Activated CD4-positive, alpha-beta T cell treated with anti-CD3 and anti-CD28 coated beads, Interleukin-2, amount 50 U/mL, for 48 hours (primary cell): ENCODE measurements at places on chromosomes 4 and X.

- DNase-seq = no peak
Measured at GRCh38 chr4:17273047-17273446, 238.8 kb downstream of the QDPR start.

DNA sequence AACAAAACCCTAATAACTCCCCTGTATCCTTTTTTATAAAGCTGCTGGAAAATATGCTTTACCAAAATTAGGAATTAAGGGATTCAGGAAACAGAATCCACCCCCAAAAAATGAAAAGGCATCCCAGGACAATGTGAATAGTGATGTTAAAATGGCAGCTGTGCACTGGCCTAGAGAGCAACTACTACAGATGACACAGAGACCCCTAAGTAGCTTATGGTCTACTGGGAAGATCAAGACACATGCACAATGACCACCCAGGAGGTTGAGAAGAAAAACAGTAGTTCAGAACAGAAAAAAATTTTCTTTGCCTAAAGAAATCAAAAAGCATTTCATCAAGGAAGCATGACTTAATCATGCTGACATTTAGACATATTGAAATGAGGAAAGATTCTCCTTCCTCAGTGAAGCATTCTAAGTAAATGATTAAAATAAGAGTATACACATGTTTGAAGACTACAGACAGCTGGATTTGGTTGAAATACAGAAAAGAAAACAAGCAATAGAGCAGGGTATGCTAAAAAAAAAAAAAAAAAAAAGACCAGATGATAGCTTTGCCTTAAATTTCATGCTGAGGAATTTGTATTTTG lies 117.3 kb downstream of the WDFY3 start:
- no peak for DNase-seq

- DNase-seq = peak; percentile 9
Measured at GRCh38 chr4:78057135-78057599, at the start of gene FRAS1. FRAS1 (plus strand) TSS chr4:78057323; CDS start chr4:78058010, 687 bp downstream.

GRCh38 chr4:8140915-8141314 lies 17.7 kb downstream of the ABLIM2 start:
- DNase-seq = no peak

- no peak for DNase-seq
Measured at GRCh38 chr4:19857991-19858390, 393.7 kb upstream of the SLIT2 start.

DNA sequence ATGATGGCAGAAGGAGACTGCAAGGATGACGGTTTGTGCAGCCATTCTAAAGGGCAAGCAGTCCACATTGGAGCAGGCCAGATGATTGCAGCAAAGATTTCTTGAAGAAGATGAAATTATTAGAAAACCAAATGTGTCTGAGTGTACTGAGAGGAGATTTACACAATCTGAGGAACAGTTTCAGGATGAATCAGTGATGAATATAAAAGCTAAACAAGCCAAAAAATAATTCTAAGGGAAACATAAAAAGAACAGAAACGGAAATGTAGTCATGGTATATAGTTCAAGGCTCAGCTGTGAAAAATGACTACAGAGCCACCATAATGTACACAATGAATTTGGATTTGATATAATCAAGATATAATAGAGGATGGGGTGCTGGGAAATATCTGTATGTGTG lies 168.5 kb downstream of the PDGFC start:
- DNase-seq = no peak

- DNase-seq = no peak
Measured at GRCh38 chr4:121717680-121718237, 21.0 kb upstream of the ANXA5 start.

- no peak for DNase-seq
Measured at GRCh38 chrX:65587616-65588526, 53.3 kb upstream of the LAS1L start.

GRCh38 chr4:71198958-71199357 lies 139.9 kb upstream of the SLC4A4 start:
- DNase-seq = no peak

- no peak for DNase-seq
Measured at GRCh38 chr4:1986578-1987210, 22.1 kb downstream of the NELFA start.

DNA sequence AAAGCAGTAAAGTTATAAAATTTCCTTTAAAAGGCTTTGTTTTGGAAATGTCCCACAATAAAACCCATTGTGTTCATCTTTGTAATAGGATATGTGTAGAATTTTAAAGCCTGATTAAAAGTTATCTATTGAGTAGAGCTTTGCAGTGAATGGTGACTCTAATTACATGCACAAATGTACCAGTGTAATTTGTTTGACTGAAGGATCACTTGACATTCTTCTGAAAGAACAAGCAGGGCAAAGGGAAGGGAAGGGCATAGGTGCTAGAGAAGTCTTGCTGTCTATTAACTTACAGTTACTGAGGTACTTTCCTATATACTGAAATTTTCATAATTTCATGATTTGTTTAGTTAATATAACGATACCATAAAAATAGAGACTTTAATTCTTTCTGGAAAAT lies 70.8 kb downstream of the STIM2 start:
- no peak for DNase-seq

- no peak for DNase-seq
Measured at GRCh38 chr4:153421941-153422340, 44.2 kb upstream of the TMEM131L start.

- no peak for DNase-seq
Measured at GRCh38 chr4:147518086-147518485, 37.2 kb downstream of the EDNRA start.

DNA sequence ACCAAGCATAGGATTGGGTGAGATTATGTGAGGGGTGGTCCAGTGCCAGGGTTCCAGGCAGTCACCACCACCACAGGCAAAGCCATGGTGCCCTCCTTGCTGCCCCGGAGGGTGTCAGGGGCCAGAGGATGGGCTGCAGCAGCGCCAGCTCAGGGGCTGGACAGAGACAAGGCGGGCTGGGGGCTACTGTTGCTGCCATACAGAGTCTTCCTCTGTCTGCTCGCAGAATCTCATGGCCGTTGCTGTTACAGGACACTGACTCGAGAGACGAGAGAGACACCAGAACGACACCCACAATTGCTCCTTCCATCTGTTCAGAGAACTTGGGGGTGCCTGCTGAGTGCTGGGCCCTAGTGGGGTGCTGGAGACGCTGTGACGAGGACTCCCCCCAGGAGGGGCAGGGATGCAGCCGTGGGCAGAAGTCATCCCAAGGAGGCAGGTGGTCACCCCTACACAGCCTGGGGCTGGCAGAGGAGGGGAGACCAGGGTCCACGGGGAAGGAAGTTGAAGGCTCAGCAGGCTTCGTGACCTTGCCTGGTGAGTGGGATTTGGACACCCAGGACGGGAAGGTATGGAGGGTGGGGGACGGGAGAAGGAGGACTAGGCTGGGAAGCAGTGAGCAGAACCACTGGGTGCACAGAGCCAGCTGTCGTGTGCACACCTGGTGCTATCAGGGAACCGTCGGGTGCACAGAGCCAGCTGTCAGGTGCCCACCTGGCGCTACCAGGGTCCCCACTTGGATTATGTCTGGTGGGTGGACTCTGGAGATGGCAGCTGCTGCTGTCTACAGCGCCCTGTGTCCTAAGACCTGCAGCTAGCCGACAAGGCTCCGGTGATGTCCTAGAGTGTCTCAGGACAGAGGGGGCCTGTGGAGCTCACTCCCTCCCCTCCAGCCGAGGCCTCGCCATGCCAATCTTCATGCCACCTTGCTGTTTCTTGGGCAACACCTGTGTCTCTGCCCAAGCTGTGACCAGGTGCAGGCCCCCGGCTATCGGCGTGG lies 43.9 kb upstream of the HMX1 start:
- no peak for DNase-seq

DNA sequence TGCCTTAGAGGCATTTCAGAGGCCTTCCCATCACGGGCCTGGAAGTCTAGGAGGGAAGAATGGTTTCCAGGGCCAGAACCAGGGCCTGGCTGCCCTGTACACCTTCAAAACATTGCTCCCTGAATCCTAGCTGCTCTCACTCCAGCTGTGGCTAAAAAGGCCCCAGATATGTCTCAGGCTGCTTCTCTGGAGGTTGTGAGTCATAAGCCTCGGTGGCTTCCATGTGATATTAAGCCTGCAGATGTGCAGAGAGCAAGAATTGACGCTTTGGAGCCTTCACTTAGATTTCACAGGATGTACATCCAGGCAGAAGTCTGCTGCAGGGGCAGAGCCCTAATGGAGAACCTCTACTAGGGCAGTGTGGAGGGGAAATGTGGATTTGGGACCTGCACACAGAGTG lies 502.5 kb downstream of the GRXCR1 start:
- DNase-seq = no peak

- no peak for DNase-seq
Measured at GRCh38 chr4:188660796-188661195, 521.6 kb downstream of the TRIML1 start.

GRCh38 chr4:84279678-84280077 lies 219.4 kb downstream of the NKX6-1 start:
- no peak for DNase-seq

DNA sequence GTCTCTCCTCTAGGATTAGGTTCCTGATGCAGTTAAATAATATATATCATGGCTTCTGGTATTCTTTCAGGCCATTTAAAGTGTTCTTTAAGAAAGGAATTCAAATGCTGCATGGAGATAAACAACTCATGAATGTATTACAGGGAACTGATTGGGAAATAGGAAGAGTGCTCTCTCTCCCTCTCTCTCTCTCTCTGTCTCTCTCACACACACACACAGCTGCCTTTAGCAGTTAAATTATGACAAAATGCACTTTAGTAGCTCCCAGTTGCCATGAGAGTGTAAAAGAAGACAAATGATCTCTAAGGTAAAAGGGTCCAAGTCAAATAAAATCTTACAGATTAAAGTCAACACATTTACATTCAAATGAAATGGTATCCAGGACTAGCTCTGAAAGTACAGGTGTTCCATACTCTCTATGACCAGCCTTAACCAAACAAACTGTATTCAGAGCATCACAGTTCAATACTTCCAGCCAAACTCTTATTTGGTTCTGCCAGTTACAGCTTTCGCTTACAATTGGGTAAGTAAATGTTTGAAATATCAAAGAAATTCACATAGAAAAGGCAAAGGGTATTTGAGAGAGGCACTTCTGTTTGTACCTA lies 94.7 kb upstream of the CXXC4 start:
- DNase-seq = no peak

DNA sequence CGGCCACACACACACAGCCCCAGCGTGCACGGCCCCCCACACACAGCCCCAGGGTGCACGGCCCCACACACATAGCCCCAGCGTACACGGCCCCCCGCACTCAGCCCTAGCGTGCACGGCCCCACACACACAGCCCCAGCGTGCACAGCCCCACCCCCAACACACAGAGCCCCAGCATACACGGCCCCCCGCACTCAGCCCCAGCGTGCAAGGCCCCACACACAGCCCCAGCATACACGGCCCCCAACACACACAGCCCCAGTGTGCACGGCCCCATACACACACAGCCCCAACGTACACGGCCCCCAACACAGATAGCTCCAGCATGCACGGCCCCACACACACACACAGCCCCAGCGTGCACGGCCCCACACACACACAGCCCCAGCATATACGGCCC lies 17.6 kb downstream of the GAK start:
- DNase-seq = no peak

DNA sequence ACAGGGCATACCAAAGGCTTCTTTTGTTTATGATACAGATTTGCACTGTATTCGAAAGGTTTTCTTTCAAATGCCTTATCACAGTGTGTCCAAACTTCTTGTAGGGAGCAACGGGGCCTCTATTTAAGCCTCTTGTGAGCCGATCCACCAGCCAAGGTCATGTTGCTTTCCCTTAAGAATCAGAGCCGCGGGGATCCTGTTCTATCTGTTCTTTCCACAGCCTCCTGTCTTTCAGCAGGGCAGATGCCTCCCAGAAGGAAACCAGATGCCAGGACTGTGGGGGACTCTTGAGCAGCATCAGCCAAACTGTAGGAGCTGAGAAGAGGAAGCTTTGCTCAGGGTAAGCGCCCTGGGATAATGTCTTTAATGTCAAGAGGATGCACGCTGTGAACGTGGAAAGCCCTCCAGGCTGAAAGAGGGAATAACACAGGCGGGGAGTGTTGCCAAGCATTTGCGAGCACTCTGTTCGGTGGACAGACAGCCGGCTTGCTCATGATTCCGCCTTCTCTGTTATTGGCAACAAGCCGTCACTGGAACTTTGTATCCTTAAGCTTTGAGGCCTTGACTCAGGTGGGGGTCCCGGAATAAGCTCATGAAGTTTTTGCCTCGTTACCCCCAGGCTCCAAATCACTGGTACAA lies 279.8 kb upstream of the FRG1 start:
- DNase-seq = no peak

GRCh38 chr4:26346203-26346620 lies 25.4 kb downstream of the RBPJ start:
- DNase-seq = no peak

- no peak for DNase-seq
Measured at GRCh38 chrX:48798318-48798717, 3.5 kb upstream of the HDAC6 start.

- no peak for DNase-seq
Measured at GRCh38 chr4:173169178-173169427, 492 bp downstream of the GALNT7 start.

DNA sequence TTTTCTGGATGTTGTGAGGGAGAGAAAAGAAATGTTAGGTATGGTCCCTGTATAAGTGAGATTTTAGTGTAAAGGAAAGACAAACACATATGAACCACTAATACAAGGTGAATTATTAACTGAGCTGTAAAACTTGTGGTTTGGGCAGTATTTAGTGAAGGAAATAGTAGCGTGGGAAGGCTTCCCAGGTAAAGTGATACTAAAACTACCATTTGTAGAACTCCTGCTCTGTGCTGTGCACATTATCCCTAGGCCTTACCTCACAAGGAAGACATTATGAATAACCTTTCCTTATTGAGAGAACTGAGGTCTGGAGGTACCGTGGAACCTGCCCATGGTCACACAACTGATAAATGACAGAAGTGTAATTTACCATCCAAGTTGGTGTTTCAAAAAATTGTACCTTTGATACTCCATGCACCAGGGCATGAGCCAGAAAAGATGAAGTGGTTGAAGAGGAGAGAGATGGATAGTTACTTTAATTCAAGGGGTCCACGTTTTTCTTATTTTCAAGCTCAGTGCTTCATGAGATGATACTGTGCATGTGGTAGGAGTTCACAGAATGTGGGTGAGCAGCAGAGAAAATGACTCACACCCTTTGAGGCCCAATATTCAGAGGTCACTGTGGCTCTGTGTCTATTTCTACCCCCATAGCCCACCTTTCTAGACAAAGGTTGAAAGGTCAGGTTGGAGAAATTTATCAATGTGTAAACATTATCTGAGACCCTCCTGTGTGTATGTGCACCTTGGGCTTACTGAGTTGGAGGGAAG lies 2.6 kb upstream of the VSIG4 start:
- no peak for DNase-seq

DNA sequence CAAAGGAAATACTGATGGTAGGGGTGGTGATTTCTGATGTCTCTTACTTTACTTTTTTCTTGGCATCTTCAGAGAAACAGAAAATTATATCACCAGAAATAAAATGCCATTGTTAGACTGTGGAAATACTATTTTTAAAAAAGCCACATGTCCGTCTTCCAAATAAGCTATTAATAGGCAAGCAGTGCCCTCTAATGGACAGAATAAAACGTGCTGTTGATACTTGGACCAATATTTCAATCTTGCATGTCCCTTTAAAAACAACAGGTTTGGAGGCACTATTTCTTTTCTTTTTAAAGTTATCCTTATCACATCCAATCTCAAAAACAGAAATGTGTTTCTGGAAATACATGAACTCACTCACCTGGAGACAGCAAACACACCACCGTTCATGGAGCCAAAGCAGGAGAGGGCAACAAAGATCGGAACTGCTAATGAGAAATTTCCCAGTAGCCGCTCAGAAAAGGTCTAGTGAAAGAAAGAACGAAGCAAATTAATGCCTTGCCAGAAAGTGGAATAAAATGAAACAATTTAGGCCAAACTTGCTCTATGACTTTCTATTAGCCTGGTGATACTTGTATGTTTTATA lies 59.2 kb downstream of the SLC7A11 start:
- DNase-seq = no peak
